Activated CD4-positive, alpha-beta T cell treated with anti-CD3 and anti-CD28 coated beads for 36 hours (primary cell): ENCODE measurements at places on chromosomes 11 and 22.

DNA sequence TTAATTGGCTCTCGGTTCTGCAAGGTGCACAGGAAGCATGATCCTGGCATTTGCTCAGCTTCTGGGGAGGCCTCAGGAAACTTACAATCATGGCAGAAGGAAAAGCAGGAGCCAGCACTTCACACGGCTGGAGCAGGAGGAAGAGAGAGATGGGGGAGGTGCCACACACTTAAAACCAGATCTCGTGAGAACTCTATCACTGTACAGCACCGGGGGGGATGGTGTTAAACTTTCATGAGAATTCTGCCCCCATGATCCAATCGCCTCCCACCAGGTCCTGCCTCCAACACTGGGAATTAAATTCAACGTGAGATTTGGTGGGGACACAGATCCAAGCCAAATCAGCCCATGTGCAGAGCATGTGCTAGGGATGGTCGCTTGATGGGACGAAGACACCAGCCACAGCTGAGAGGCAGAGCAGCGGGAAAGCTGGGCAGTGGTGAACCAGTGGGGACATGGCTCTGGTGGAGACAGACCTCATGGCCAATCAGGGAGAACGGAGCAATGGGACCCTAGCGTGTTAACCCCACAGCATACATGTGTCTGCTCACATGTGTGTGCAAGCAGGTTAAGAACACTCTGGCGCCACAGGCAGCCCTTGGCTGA, 6.2 kb downstream of the TANGO2 start:
- no peak for DNase-seq

DNA sequence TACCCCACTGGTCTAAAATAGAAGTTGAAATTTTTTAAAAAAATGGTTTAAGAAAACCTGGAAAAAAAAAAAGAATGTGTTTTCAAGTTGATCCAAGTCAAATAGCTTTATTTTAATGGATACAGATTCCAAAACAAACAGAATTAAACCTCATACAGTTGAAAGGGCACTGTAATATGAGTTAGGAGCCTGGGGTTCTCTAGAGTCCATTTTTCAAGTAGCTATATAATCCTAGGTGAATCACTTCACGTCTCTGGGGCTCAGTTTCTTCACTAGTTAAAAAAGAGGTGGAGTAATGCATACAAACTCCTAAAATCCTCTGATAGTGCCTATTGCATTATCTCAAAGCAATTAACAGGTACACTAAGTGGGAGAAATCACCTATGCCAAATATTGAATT, 132.9 kb downstream of the BBOX1 start:
- no peak for DNase-seq

DNA sequence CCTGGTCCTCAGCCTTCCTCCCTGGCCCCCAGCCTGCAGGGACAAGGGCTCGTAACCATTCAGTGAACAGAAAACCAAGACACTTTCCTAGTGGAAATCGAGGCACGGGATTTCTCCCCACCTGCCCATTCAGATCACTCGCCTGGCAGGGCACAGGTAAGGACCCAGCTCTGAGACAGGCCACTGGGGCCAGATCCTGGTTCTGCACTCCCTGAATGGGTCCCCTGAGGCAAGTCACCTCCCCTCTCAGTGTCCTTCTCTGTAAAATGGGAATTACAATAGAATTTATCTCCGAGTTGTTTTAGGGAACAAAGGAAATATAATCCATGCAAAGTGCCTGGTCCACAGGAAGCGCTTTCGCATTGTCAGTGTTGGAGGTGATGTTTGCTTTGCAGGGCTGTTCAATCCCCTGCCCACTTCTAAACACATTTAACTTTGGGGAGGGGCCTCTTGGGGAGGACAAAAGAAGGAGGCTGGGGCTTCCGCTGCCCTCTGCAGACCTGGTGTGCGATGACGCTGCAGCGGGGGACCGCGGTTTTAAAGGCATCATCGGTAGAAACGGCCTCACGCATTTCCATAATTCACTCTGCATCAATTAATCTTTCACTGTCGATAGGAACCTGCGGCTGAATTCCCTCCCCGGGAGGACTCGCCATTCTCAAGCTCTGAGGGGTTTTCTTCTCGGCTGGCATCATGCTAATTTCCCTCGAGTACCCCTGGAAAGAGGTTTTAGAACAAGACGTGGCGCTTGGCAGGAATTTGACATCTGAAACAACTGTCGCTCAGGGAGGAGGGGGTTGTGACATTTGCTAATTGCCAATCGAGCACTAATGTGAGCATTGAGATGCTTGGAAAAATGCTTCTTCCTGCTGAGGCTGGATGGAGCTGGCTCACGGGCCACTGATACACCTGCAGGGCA, 70.4 kb upstream of the FGF3 start:
- DNase-seq: no peak

DNA sequence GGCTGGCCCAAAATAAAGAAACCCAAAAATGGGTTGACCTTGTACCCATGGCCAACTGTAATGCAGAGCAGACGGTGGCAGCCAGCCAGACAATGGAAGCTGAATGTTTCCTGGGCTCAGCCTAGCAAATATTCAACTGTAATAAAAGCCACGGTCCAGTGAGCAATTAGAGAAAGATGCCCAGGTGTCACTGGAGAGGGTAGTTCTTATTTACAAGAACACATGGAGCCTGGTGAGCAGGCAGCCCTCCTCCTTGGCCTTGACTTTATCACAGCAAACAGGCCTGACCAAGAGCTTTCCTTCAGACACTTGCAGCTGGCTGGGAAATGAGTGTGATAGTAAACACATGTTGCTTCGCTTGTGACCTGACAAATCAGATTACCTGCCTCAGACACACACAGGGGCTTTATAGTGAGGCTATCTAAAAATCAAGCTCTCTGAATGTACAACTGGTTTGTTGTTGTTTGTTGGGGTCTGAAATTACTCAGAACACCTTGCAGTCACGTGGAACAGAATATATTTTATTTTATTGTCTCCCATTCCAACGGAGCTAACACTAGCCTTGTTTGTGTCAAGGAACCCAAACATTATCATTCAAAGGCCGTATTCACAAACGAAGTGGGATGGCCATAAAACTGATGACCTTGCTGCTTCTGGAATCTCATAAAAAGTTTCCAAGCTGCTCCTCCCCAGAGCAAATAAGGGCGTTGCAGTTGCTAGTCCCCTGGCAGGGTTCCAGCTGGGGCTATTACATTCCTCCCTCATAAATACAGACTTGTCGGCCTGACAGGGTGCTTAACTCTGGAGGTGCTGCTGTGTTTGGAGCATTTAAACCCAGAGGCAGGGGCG, 161.1 kb downstream of the BBOX1 start:
- no peak for DNase-seq

GRCh38 chr11:126945319-126945718, 55.3 kb downstream of the KIRREL3 start:
- no peak for DNase-seq

DNA sequence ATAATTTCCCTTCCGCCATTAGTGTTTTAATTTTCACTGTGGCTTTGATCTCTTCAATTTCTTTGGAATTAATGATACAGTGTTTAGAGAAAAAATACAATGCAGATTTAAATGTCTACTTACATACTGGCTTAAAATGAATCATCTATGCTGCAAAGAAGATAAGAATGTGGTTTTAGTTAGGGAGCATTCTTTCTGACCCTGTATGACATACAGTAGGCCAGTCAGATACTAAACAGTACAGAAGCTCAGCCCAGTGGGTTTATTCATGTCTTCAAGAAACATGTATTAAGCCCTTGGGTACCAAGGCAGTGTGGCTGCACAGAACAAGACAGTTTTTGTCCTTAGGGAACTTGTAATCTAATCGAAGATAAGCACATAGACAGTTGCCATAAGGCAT, 268.8 kb downstream of the DDX10 start:
- DNase-seq: no peak

- DNase-seq: no peak
Observed at GRCh38 chr22:47146941-47147340, 384.5 kb downstream of the TBC1D22A start.

GRCh38 chr11:85945296-85945695, 90.1 kb downstream of the CCDC83 start:
- peak; percentile 26 for DNase-seq

GRCh38 chr11:30552839-30553238, 33.3 kb downstream of the MPPED2 start:
- DNase-seq: no peak

DNA sequence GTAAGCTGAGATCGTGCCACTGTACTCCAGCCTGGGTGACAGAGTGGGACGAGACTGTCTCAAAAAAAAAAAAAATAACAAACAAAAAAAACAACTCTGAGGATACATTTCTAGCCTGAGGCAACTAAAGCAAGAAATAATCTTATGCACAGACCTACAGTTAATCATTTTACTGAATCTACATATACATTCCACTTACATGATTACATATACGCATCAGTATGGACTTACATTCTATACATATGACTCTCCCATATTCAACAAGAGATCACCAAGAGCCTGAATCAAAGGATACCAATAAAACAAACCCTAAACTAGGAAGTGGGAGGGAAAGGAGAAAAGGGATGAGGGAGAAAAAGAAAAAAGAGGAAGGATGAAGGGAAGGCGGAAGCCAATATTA, 1.1 kb downstream of the ALG8 start:
- DNase-seq: no peak

- DNase-seq: no peak
Observed at GRCh38 chr11:129285402-129285786, 90.3 kb upstream of the BARX2 start.

- no peak for DNase-seq
Observed at GRCh38 chr11:8206251-8207079, 37.6 kb upstream of the RIC3 start.

GRCh38 chr11:2301631-2302305, at the start of the genes C11orf21 and TSPAN32:
Gene C11orf21 (minus strand): TSS chr11:2301918. CDS start chr11:2301808, 110 bp downstream.
Gene TSPAN32 (plus strand): TSS chr11:2302013. CDS start chr11:2302150, 137 bp downstream.
- peak; percentile 77 for DNase-seq

DNA sequence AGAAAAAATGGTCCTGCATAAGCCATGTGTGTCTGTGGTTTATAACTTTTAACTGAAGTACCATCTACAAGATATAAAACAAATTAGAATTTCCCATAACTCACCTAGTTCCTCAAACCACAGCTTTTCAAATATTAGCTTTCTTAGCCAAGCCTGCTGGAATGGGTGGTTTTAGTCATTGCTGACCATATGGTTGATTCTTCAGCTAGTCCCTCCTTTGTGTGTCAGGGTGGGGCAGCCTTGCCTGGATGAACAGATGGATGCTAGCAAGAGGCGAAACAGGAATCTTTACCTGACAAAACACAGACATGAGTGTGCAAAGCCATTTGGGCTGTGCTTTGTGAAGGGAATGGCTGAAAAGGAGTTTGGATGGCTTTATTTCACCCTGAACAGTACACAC, 6.9 kb upstream of the B3GNT6 start:
- no peak for DNase-seq

- DNase-seq: no peak
Observed at GRCh38 chr11:72671152-72672099, 2.8 kb downstream of the PDE2A start.

DNA sequence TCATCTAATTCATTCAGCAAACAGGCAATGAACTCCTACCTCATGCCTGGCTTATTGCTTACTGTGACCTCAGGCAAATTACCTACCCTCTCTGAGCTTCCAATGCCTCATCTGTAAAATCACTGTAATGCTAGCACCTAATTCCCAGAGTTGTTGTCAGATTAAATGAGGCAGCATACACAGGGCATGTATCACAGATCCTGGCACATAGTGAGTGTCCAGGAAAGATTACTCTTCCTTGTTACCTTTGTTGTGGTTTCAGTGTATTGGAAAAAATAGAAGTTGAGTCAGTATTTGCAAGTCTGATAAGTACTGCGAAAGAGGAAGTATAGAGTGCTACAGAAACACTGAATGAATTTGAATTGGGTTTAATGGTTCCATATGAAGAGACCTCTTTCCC, 26.4 kb upstream of the LRRC55 start:
- DNase-seq: no peak

DNA sequence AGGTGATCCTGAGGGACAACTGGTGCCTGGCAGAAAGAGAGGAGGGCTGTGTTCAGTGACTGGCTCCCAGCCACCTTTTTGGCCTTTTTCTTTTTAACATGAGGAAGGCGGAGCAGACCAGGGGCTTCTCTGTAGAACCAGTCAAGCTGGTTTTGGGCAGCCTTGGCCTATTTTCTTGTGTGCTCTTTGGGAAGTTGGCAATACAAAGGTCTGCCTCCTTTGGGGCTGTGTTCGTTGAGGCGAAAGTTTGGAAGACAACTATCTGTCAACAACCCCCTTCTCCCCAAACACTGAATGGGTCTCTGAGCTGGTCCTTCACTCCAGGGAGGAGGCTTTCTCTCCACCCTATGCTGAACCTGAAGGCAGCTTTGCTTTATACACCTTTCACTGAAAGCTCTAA, 8.5 kb downstream of the MARK2 start:
- DNase-seq: no peak

GRCh38 chr11:2143799-2144543, 4.8 kb upstream of the IGF2 start:
- DNase-seq: peak; percentile 66

GRCh38 chr11:76798202-76798581, 15.0 kb downstream of the TSKU start:
- no peak for DNase-seq

GRCh38 chr22:37259540-37260029, 15.5 kb upstream of the RAC2 start:
- peak; percentile 55 for DNase-seq

DNA sequence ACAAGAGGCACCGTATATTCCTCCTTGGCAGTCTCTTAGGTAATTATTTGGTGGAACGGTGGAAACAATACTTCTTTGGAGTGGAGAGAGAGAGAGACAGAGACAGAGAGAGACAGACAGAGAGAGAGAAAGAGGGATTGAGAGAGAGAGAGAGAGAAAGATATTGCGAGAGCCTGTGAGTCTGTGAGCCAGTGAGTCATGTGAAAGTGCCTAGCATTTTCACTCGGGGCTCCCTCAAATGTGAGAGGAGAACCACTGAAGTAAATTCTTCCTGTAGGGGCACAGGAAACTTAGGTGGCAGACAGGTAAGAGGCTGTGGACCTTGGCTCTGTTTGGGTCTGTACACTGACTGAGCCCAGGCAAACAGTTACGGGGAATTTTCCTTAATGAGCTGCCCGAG, 31.6 kb upstream of the SNX19 start:
- DNase-seq: no peak

DNA sequence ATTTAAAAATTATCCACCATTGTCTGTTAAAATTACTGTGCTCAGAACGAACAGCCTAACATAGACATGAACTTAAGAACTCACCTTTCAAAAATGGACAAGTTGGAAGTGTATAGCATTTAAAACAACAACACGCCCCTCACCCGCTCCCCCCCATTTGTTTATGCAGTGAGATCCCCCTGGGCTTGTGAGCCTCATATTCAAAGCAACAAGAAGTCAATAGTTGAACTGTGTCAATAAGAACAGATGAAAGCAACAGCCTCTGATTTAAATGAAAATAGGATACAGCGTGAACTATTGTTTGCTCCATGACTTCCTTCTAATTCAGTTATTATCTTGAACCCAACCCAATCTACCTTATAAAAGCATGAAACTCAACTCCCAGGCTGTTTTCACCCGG, 314.2 kb downstream of the BLID start:
- DNase-seq: no peak
